Activated naive CD4-positive, alpha-beta T cell treated with Interleukin-2 at 50 U/mL for 16 hours (primary cell): ENCODE measurements at places on chromosomes 5 and 9.

GRCh38 chr5:36055984-36056383 lies 10.7 kb downstream of the UGT3A2 start:
- no peak for DNase-seq

GRCh38 chr5:180769821-180770220 lies 30.0 kb upstream of the OR2Y1 start:
- DNase-seq: no peak

- no peak for DNase-seq
Measured at GRCh38 chr9:126389992-126390391, 63.4 kb downstream of the MVB12B start.

- no peak for DNase-seq
Measured at GRCh38 chr5:156800929-156801328, 49.2 kb upstream of the PPP1R2B start.

DNA sequence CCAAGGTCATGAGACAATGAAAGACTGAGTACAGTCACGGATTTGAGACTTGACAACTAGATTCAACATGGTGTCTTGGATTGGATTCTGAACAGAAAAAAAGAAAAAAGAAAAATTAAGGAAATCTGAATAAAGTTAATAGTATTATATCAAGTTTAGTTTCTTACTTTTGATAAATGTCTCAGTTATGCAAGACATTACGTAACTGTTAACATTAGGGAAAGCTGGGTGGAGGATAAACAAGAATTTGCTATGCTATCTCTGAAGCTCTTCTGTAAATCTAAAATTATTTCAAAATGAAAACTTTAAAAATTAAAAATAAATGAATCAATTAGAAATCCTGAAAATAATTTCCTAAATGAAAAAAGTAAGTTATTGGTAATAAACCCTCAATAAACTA lies 14.4 kb upstream of the DCAF12 start:
- no peak for DNase-seq

DNA sequence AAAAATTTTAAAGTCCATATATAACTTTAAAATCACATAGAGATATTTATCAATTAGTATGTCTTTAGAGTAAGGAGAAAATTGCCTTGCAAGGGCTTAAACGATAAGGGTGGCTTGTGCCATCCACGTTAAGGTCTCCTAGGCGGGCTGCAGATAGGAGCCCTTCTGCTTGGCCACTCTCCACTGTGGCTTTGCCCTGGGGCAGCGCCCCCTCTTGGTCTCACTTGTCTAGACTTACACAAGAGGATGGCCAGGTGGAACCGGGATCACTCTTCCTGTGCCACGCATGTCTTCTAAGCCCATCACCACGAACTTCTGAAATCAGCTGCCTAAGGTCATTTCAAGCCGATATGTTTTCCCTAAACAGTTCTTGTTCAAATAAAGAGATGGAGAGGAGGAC lies 2.9 kb downstream of the FPGS start:
- DNase-seq: peak; percentile 39

DNA sequence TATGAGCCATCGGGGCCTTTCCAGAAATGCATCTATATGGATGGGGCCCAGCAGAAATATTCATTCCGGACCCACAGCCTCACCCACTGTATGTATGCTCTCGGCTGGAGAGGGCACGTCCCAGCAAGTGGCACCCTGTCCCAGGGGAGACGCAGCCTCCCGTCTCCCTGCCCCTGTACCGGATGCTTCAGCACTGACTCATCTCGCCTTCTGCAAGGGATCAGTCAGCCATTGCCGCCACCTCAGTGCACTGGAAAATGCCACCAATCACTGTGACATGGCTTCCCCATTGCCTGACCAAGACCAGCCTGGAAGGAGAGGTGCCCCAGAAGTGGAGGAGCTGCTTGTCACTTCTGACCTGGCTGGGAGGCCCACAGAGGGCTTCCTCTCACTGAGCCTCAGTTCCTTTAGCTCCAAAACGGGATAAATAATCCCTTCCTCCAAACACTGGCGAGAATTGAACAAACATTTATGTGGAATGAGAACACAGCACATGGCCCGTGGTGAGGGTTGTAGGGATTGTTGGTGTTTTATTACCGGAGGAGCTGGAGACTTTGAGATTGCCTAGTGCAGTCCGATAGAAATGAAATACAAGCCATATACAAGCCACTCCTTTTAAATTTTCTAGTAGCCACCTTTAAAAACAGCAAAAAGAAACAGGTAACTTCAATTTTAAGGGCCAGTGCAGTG lies 43.9 kb upstream of the ORM1 start:
- no peak for DNase-seq

DNA sequence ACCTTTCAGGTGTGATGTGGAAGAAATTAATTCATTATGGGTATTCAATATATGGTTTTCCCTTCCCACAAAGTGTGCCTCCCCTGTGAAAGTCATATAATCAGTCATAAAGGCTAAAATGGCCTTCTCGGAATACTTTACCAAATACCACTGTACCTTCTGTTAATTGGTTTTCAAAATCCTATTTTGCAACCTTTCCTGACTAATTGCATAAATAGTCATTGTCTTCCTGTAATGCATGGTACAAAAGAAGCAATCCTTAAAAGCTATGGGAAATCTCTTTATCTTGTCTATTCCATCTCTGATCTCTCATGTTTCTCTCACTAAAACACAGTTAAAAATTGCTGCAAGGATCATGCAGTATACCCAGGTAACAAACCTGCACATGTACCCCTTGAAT lies 44.3 kb upstream of the UGCG start:
- no peak for DNase-seq

DNA sequence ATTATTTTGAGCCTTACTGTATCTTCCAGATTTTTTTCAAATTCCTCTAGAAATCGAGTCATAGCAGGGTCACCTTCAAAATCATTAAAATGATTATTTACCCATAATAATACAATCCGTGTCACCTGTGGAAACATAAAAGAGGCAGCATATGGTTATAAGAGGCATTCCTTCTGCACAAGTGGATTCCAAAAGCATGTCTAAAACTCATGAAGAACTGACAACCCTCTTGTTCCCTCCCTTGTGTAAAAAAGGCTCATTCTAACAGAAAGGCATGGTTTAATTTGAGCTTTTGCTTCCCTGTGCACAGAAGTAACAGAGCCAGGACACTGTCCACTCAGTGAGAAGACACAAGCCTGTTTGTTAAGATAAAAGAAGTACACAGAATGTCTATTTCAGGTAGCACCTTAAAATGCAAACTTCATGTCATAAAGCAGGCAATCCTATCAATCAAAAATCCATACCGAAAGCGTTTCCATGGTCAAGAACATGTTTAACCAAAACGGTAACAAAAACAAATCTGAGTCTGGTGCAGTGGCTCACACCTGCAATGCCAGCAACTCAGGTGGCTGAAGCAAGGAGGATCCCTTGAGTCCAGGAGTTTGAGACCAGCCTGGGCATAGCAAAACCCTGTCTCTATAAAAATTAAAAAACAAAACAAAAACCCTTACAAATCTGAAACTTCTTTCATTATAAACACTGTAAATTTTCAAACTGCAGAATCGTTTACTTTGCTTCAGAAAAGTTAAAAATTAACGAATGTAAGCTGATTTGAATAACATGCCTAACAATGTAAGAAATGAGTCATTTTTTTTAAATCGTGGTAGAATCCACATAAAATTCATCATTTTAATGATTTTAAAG lies 139.3 kb downstream of the RAPGEF6 start:
- no peak for DNase-seq

DNA sequence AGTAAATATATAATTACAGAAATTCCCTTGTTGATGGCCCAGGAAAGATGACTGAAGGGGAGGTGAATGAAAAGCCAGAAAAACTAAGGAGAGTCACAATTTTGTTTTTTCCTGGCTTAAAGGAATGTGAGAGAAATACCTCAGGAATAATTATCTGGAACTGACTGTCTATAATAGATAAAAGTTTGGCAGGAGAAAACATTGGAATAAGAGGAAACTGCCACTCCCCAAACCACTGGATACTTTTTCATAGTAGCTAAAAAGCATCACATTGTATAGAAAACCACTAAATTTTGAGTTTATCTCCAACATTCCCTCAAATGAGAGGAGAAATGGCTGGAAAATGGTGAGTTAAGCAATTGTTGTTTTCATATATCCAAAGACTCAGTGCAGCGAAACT lies 326.0 kb downstream of the NPR3 start:
- DNase-seq: no peak

- DNase-seq: no peak
Measured at GRCh38 chr5:103244398-103244797, 14.2 kb upstream of the MACIR start.

DNA sequence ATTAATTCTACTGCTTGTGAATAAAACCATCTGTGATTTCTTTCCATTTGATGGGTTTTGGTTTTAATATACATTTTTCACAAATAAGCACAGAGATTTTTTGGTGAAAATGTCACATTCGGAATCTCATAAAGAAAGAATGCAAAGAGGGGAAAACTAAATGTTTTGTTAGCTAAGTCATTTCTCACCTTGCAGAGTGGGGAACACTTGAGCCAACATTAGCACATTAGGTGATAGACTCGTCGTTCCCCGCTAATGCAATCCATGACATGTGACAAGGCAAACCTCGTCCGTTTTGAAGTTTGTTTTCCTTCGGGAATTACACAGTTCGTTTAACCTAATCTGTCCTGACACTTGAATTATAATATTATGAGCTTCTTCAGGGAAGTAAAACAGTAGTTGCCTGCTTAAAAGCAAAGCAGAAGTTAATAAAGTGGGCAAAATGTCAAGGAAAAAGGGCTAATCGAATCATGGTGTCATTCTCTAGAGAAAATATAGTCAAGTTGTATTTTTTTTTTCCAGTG lies 95.8 kb upstream of the LMX1B start:
- no peak for DNase-seq

- no peak for DNase-seq
Measured at GRCh38 chr5:35063414-35063813, 15.7 kb upstream of the AGXT2 start.

GRCh38 chr5:177605667-177606066 lies 5.7 kb downstream of the B4GALT7 start:
- DNase-seq: no peak

DNA sequence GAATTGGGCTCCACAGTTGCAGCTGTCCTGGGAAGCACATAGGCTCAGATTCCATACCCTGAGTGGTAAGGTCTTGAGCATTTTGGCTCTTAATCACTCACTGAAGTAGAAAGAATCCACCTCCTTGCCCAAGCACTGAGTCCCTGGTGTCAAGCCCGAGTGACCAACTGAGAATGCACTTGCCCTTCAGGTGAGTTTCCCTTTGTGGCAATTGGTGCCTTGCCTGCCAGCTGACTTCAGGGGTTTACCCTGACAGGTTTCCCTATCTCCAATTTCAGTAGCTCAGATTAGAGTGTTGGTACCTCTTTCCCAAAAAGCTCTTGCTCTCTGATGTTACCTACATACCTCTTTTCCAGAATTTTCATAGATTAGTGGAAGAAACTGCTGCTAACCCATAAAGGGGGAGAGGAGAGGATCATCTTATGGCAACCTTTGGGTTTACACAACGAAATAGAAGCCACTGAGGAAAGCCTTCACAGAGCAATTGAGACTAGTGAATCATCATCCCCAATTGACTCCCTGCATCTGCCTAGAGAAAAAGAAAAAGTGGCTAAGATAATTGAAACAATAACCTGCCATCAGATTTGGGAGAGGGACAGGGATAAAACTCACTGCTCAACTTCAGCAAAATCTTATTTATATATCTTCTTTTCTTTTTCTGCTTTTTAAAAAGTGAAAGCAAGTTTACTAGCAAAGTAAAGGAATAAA lies 48.6 kb downstream of the CCL28 start:
- DNase-seq: no peak

GRCh38 chr5:16750445-16750844 lies 133.6 kb upstream of the RETREG1 start:
- DNase-seq: no peak

GRCh38 chr5:53008751-53009150 lies 19.6 kb downstream of the ITGA2 start:
- peak; percentile 26 for DNase-seq

DNA sequence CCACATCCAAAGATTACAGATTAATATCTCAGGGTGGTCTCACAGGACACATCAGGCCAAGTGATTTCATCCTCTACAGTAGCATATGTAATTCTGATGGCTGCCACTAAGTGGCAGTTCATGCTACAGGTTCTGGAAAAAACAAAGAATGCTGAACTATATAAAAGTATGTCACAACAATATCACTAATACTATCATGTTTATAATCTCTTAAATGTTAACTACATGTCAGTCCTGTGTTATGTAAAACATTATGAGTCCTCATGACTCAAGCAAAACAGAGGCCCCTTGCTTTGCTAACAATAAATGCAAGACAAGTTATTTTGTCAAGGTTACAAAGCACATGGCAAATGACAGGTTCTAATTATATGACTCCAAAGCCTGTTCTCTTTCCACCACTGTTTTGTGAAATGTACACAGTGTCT lies 233.2 kb downstream of the FBXL17 start:
- no peak for DNase-seq

GRCh38 chr5:37735649-37736347 lies 104.0 kb downstream of the GDNF start:
- DNase-seq: no peak

DNA sequence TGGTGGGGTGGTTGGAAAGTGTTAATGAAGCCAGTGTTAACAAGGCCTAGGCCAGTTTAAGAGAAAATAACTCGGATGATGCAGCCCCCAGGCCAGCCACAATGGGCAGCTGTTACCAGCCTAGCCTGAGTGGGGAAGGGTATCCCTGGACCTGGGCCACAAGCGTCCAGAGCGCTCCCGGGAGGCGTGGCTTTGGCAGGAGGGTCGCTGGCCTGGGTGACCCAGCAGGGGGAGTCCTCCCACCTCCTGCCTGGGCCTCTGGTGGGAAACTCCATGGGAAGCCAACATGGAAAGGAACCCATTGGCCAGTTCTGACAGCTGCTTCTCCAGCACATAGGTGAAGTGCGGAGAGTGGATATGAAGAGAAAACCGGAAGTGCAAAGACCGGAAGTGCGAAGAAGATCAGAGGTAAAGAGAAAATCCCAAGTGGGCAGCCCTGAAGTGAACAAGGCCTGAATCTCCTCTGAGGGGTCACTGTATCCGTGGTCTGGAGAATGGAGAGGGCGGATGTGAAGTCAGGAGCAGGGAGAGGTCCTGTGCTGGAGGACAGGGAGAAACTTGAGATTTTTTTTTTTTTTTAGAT lies 79.0 kb downstream of the ADCY2 start:
- no peak for DNase-seq
